ENCODE measurements at places on chromosomes 12 and 14.

DNA sequence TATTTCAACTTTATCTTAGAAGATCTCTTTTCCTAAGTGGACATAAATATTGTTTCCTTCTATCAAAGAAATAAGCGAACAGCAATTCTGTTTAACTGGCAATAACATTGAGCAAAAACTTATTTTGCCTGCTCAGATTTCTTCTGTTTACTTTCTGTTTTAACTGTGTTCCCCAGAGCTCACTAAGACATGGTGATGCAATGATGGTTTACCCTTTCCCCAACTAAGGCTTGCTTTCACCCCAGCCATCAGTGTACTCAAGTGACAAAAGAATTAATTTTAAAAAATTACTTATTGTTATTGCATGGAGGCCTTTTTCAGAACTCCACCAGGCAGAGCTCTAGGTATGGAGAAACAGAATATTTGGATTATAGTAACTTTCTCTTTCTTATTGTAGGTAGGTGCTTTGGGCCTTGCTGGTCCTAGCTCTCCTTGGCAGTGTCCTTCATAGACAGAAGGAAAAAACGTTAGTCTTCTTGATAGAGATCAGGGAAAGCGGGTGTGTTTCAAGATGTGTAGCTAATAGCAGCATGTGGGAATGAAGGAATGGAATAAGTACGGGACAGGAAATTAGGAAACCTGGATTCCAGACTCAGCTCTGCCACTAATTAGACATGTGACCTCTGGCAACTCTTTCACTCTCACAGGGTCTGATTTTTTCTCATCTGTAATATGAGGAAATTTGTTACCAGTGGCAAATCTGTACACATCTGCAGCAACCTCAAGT, 14.6 kb upstream of the DDHD1 start:
- DNase-seq, result no peak

- DNase-seq, result no peak
Observed at GRCh38 chr12:109307051-109307450, 2.0 kb downstream of the FOXN4 start.

GRCh38 chr12:27000961-27001360, 13.2 kb downstream of the TM7SF3 start:
- no peak for DNase-seq

DNA sequence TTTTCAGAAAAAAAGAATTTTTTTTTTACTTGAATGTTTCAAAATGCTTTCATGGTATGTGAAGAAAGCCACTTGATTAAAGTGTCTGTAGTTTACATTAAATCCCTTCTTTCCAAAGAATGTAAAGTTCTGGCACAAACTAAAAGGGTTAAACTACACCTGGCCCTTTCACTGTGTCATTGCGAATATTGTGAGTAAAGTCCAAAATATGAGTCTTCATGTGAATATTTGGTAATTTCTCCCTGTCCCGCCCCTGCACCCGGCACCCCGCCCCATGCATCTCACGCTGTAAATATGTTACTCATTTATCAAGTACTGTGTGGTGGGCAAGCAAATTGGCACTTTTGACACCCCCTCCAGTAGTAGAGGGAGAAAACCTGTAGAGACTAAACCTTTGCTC, 274.7 kb downstream of the TTC6 start:
- no peak for DNase-seq

GRCh38 chr12:39451977-39452376, 9.1 kb upstream of the KIF21A start:
- no peak for DNase-seq

- no peak for DNase-seq
Observed at GRCh38 chr14:101227611-101228594, 324.4 kb upstream of the RTL1 start.

- DNase-seq, result no peak
Observed at GRCh38 chr14:60933920-60934655, 46.8 kb downstream of the TRMT5 start.

DNA sequence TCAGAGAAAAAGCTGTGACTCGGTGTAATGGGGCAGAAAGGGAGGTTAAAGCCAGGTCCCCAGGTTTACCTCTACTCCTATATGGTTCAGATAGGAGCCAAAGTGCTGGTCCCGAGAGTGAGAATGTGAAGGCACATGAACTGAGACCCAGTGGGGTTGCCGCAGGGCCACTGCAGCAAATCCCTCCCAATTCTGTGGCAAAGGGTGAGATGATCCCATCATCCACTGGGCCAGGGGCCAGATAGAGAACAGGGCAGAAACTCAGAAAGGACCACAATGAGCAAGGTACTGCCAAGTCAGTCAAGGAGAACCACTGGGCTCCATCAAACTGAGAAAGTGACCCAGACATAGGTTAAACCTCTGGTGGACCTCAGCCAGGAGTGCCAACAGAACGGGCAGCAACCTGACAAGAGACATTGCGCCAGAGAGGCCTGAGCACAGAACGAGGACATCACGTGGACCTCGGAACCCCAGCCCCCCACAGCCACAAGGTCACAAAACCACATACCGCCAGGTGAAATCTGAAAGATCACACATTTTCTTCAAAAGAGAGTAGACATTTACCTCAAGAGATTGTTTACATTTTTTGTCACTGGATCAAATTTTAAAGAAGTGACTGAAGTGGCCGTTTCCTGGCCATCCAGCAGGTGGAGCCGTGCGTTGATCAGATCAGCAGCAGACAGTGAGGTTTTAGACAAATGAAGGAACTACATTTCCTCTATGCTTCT, 20.5 kb upstream of the ITPR2 start:
- peak; percentile 63 for DNase-seq
